ENCODE measurements at places on chromosomes 4 and X.

DNA sequence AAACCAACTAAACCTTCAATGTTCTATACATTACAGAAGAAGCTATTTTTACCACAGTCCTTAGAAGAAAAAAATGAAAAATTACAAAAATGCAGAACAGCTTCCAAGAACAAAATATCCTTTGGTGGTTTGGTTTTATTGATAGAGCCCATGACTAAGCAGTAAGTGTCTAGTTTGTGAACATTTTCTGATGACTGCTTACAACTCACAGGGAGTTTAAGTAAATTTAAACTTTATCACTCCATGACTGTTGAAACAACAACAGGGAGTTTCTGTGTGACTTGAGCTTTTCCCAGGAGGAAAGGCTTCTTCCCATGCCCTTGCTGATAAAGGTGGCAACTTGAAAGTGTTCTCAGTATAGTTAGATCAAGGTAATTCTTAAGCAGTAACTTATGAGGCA, 2.9 kb downstream of the PF4 start:
- DNase-seq: no peak

GRCh38 chrX:20418379-20419150, 151.9 kb upstream of the RPS6KA3 start:
- DNase-seq: peak; percentile 15

- no peak for DNase-seq
Measured at GRCh38 chrX:109871121-109871888, 131.6 kb upstream of the TMEM164 start.

- no peak for DNase-seq
Measured at GRCh38 chr4:4610672-4611071, 68.8 kb upstream of the STX18 start.

DNA sequence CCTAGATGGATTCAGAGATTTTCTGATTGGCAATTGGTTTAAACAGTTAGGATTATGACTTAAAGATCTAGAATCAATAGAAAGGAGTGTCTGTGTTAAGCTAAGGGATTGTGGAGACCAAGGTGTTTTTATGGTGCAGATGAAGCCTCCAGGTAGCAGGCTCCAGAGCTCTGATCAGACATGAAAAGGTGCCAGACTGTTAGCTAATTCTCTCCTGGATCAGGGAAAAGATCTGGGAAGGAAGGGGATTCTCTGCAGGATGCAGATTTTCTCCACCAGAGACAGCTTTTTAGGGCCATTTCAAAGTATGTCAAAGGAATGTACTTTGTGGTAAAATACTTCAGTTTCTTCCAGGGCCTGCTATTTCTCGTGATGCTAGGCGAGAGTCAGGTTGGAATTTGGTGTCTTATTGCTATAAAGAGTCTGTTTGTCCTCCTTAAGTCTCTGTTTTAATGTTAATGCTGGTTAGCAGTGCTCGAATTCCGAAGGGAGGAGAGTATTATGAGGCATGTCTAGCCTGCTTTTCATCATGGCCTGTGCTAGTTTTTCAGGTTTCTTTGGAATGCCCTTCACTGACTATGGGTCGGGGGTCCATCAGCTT, 12.0 kb upstream of the GPR78 start:
- no peak for DNase-seq

DNA sequence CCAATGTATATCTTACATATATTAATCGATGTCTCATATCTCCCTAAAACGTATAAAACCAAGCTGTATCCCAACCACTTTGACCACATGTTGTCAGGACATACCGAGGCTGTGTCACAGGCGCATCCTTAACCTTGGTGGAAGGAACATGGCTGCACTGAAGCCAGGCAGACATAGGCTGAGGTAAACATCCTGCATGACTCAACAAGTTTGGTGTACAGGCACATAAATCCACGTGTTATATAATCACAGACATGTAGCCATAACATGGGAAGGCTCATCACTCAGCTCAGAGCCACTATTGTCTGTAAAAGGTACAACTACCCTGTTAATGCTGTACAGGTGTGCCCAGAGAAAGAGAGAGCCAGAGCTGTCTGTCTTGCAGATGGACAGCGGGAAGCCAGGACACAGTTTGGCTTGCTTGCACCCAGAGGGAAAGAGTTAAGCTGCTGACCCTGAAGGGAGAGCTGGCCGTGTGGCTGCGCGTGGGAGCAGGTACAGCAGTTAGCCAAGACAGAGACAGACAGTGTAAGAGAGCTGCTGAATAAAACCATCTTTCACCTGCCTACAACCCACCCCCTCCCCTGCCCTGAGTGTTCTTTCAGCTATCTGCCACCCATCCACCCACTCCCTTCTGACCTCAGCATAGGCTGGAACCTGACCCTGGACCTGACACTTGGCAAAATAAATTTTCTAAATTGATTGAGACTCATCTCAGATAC, 22.3 kb upstream of the ZBTB33 start:
- no peak for DNase-seq

DNA sequence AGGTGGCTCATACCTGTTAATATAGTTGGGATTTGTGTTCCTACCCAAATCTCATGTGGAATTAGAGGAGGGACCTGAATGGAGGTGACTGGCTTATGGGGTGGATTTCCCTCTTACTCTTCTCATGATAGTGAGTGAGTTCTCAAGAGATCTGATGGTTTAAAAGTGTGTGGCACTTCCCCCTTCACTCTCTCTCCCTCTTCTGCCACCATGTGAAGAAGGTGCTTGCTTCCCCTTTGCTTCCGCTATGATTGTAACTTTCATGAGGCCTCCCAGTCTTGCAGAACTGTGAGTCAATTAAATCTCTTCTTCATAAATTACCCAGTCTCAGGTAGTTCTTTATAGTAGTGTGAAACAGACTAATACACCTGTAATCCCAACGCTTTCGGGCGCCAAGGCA, 28.3 kb upstream of the WDR19 start:
- DNase-seq: no peak

- DNase-seq: no peak
Measured at GRCh38 chr4:7938609-7939376, 868 bp downstream of the AFAP1 start.

DNA sequence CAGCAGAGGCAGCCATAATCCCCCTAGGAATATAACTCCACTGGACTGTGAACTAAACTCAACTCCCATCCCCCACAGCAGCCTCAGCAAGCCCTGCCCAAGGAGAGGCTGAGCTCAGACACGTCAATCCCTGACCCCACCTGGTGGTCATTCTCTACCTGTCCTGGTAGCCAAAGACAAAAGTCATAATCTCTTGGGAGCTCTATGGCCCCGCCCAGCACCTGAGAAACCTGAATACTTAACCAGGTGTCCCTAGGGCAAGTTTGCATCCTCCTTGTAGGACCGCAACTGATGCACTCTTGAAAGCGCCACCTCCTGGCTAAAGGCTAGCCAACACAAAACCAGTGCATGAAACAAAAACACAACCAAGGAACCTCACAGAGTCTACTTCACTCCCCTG, 18.4 kb downstream of the CT47B1 start:
- no peak for DNase-seq

DNA sequence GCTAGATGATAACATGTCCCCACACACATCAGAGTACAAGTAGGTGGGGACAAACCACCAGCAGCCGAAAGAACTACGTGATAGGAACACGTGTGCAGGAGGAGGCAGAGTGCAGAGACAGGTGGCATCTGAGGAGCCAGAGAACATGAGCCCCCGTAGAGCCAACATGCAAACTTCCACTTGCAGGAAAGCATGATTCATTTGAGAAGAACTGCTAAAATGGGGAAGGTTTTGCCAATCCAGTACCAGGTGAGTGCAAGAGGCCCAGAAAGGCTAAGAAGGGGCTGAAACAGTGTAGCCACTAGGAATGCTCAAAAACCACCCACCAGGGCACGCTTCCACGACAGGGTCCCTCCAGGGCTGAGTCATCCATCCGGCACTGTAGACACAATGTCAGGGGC, 149.8 kb upstream of the TENM3 start:
- peak; percentile 2 for DNase-seq

DNA sequence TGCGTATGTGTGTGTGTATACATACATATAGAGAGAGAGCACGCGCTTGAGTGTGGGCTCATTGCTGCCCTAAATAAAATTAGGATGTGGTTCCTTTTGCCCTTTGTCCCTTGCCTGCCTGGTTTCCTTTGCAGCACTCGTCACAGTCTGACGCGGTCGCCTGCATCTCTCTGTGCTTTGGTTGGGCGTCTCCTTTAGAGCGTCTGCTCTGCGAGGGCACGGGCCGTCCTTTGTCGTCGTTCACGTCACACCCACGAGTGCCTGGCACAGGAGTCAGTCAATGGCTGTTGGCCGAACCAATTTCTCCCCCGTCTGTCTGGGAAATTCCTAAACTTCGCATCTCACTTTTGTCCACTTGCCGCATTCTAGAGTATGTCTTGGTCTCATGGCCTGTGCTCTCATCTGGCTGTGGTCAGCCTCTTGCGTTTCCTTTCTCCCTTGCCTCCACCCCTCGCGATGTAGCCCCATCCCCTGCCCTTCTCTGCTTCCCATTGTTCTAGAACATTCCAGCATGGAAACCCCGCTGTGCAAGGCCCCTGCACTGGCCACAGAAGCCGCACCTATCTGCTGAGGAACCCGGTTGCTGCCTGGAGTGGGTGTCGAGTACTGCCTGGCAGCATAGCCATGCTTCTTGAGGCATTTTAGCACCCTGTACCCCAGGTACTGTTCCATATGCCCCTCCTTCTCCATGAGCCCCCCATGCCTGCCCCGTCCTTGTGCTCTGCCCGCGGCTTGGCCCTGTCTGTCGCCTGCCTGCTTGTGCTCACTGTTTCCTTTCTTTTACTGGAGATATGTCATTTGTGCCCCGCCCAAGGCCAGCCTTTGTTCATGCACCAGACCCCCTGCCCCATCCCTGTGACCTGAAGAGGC, 8.0 kb downstream of the MAEA start:
- DNase-seq: no peak

DNA sequence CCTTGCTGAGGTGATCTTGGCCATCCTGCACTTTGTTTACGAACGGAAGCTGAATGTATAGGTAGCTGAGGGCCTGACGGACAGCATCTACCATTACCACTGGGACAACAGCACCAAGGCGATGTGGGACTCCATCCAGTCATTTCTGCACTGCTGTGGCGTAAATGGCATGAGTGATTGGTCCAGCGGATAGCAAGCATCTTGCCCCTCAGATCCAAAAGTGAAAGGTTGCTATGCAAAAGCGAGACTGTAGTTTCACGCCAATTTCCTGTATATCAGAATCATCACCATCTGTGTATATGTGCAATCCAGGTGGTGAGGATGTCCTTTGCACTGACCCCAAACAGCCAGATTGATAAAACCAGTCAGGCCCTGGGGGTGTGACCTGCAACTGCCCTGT, 4.2 kb upstream of the PYURF start:
- DNase-seq: no peak

- no peak for DNase-seq
Measured at GRCh38 chr4:3786196-3786869, 20.1 kb downstream of the ADRA2C start.

DNA sequence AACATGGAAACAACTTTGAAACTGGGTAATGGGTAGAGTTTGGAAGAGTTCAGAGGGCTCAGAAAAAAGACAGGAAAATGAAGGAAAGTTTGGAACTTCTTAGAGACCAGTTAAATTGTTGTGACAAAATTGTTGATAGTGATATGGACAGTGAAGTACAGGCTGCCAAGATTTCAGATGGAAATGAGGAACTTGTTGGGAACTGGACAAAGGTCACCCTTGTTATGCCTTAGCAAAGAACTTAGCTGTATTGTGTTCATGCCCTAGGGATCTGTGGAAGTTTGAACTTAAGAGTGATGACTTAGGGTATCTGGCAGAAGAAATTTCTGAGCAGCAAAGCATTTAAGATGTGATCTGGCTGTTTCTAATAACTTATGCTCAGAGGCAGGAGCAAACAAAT, 5.1 kb upstream of the ARL13A start:
- DNase-seq: no peak

DNA sequence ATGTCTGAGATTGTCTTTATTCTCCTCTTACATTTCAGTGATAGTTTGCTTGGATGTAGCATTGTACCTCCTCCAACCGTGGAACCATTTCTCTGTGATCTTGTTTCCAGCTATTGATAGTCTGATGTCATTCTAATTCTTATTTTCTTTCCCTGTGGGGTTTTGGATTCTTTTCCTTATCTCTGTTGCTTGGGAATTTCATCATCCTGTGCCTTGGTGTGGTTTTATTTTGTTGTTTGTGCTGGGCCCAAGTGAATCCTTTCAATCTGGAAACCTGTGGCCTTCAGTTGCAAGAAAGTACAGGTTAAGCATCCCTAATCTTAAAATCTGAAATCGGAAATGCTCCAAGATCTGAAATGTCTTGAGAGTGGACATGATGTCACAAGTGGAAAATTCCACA, 22.0 kb downstream of the MSX1 start:
- no peak for DNase-seq

DNA sequence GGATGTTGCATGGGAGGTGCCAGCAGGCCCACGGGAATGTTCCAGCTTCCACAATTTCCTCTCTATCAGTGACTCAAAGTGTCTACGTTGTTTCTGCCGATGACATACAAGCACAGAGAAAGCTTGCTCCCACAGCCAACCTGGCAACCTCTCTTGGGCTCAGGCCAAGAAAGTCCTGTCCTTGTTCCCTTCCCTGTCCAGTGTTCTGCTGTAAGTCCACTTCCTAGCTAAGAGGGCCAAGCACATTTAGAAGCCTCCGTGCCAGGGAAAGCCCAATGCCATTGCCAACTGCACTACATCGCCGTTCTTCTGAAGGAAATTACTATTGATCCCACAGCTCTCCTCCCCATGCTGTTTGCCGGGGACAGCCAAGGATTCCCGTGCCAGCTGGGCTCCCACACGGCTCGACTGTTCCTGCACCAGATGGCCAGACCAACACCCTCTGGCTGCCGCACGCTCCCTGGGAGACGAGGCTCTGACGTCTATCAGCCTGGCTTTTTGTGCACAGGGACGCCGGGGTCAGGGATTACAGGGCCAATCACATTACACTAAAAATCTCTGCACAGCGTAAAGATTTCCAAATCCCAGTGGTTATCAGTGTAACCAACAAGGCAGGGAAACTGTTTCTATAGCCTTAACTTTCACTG, 284.0 kb downstream of the BCOR start:
- no peak for DNase-seq

DNA sequence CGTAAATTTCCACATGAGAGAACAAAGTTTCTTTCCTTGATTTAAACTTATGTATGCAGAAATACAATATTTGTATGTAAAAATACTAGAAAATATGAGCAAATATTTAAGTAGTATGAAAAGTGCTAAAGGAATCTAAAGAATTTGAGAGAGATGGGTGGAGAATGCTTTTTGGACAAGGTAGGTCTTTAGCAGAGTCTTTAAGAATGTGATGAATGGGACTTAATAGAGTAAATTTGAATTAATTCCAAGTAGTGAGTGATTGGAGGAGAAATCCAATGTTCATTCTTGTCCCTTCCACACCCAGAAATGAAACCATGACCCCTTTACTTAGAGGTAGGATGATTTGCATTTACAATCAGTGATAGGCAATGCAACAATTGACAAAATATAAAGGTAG, 570.9 kb upstream of the ZFP42 start:
- DNase-seq: no peak

DNA sequence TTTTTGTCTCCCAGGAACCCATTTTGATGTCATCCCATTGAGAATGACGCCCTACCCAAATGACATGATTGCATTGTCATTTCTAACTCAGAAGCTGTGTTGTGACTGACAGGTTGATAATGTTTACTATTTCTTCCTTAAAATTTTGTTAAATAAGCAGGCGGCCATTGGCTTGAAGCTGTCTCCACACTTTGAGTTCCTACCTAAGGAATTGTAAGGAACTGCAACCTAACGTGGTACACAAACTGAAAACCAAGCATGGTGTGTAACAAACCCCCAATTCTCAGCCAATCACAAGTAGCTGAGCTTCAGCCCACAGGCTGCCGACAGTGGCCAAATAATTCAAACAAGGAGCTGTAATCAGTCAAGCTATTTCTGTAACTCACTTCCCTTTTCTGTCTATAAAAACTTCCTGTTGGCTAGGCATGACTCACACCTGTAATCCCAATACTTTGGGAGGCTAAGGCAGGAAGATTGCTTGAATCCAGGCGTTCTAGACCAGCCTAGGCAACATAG, 2.9 kb upstream of the MND1 start:
- DNase-seq: no peak
